CD4-positive, alpha-beta T cell treated with Interleukin-4 for 1 hour (primary cell): ENCODE measurements at places on chromosomes 6 and 20.

DNA sequence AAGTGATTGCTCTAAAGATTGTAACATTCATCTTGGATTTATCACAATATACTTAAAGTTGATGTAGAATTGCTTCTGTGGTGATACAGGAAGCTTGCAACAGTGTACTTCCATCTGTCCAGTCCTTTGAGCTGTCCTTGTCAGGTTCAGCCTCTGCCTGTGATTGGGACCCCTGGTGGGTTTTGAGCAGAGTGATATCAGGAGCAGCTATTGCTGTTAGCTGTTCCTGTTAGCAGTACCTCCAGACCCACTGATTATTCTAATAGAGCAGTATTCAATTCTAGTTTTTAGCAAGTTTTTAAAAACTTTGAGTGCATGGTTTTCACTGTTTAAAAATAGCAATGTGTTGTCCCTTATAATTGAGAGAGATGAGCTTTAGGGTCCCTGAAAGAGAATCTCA, 48.8 kb downstream of the TULP4 start:
- no peak for DNase-seq

GRCh38 chr6:25899580-25900408, 25.8 kb upstream of the SLC17A3 start:
- DNase-seq, result no peak

DNA sequence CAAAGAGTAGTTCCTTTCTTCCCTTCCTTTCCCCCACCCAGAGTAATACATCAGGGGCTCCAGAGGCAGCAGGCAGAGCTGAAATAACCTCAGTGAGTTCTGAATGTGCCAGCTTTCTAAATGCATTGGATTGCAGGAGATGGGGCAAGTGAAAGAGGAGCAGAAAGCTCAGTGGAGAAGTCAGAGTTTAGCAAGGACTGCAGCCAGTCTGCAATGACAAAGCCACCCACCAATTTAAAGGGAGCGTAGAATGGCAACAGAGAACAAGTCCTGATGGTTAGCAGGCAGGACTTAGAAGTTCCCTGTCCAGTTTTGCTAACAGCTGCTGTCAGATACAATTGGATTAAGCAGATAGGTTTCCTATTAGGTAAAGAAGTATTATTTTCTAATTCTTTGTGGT, 203.4 kb upstream of the RIN2 start:
- no peak for DNase-seq

DNA sequence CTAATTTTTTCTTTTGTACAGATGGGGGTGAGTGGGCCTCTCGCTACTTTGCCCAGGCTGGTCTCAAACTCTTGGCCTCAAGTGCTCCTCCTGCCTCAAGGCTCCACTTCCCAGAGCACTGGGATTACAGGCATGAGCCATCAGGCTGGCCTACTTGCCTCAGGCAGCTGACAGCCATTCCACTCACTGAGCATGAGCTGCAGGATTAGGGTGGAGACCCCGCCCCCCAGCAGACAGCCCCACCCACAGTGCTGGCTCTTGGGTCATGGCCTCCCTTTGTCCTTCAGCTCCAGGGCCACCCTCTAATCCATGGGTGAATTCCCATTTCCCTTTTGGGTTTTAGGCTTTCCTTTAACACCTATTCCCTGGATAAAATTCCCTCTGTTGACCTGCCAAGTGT, 82.1 kb downstream of the BFSP1 start:
- no peak for DNase-seq

DNA sequence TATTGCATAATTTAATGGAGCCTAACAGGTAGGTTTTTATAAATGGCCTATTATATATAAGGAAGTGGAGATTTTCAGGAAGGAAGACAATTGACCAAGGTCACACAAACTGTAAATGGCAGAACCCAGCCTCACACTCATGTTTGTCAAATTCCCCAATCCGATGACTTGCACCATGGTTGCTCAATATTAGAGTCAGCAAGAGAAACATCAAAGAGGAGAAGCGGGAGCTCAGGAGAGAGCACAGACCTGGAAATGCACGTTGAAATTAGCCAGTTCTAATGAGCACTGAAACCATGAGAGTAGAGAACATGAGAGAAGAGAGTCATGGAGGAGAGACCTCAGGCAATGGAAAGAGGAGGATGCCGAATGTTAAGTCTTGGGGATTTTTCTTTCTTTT, 13.5 kb upstream of the MLIP start:
- no peak for DNase-seq

DNA sequence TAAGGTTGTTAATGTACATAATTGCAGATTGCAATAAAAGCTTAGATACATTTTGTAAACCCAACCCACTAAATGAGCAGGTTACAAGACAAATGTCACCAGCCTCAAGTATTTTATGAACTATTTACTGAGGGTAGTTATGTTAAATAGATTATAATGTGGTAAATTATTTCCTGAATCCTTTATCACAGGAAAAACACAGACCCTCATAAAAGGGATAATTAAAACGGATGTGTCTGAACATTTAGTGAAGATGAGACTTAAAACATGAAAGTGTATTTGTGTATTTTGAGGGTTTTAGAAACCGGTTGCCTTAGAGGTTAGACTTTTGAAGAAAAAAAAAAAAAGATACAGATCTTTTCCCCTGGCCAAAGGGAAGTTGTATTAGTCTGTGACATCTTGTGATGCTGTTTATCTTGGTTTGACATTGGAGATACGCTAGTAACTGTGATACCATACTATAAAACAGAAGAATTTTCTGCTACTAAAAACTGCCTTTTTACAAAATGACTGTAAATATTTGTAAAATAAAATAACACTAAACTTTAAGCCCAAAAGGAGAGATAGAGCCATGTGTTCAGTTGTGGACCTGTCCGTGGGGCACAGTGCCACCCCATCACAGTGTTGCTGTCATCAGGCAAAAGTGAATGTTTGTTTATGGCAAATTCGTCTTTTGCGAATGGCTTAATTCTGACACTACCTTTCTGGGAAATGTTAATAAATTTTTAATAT, 9.7 kb downstream of the DYNLT1 start:
- DNase-seq, result no peak

- DNase-seq, result no peak
Observed at GRCh38 chr6:35557239-35557638, 44.5 kb upstream of the TULP1 start.

- no peak for DNase-seq
Observed at GRCh38 chr6:157253699-157254098, 69.6 kb downstream of the TMEM242 start.

DNA sequence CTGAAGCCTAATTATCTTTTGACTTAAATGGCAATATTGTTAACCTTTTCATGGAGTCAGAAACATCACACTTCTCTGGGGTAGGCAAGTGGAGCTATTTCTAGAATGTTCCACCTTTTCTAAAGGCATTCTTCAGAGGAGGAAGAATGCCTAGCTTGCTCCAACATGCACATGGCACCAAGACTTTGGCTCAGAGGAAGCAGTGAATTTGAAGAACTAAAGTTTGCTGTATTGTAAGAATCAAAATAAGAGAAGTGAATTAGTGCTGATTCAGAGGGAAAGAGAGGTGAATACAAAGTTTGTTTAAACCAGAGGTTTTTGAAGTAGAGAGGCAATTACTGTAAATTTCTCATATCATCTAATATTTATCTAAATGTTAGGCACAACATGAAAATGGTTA, 92.2 kb downstream of the SOBP start:
- DNase-seq, result no peak

- DNase-seq, result no peak
Observed at GRCh38 chr6:10140136-10140535, 274.7 kb downstream of the TFAP2A start.

DNA sequence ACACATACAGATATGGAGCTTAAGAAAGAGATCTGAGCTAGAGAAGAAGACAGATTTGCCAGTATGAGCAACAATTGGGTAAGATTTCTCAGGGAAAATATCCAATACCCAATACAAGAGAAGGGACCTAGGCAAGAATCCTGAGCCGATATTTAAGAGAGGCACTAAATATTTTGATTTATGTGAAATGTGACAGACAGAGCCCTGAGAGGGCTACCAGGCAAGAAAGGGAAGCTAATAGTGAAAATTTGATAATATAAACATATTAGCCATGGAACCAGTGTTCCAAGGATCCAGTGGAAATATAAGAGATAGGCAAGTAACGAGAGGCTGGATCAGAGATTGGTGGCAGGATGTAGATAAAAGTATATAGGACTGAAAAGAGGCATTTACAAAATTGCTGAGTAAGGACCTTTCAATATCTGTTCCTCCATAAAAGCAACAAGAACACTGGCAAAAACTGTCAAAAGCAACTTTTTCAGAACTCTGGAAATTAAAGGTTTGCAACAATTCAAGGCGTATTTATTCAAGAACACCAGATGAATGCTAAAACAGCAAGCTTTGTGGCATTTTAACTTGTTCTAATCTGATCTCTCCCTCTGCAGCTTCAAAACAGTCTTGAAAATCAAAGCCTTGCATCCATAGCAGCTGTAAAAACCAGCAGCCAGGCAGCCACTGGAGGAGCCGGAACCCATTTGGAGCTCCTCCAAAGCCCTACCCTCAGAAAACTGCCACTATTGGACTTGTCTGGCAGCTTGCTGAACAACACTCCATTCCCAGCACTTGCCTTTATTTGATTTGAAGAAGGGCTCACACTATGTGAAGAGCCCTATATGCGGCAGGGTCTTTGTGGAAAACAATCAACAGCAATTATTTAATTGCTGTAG, 58.8 kb downstream of the REV3L start:
- DNase-seq, result no peak

- no peak for DNase-seq
Observed at GRCh38 chr6:156795825-156796224, 18.6 kb downstream of the ARID1B start.

DNA sequence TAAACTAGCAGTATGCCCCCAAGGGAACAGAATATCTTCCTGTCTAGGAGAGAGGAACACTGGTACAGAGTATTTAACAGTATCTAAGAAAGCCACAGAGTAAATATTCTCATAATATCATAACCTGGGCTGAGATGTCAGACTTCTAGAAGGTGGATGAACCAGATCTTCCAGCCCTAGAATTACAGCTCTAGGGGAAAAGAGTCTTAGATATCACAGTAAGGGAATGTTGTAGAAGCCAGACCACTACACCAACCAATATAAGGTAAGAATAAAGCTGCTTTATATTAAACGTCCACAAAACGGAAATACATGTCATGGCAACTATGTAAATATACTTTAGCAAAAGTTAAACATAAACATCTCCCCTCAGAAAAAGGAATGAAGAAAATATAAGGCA, 12.4 kb downstream of the SERINC1 start:
- no peak for DNase-seq

DNA sequence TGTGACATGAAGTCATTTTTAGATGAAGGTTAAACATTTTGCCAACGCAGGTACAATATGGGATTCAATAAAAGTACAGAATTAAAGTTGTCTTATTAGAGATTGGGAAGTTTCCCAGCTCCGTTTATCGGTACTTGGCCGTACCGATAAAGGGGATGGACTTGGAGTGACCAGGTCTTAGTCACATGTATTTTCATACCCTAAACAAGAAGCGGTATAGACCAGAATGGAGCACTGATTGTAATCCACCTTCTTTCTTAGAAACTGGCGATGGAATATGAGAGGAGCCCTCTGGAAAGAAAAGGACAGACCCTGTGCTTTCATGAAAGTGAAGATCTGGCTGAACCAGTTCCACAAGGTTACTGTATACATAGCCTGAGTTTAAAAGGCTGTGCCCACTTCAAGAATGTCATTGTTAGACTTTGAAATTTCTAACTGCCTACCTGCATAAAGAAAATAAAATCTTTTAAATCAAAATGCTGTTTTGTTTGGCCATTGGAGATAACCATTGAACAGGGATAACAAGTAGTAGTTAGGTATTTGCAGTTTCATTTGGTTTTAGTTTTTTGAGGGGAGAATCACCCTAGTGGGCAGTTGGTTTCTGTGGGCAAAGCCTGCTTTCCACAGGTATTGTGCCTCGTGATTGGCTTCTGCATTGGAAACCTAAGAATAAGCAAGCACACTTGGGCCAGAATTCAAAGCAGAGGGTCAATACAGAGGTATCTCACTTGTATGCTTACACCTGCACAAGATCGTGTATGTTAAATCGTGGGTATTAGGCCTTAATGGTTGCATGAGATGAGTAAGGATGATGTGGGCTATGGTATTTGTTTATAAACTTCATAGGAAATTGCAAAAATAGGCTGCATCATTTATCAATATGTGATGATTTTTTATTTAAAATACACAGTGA, 11.2 kb upstream of the ZNFX1 start:
- DNase-seq, result no peak

DNA sequence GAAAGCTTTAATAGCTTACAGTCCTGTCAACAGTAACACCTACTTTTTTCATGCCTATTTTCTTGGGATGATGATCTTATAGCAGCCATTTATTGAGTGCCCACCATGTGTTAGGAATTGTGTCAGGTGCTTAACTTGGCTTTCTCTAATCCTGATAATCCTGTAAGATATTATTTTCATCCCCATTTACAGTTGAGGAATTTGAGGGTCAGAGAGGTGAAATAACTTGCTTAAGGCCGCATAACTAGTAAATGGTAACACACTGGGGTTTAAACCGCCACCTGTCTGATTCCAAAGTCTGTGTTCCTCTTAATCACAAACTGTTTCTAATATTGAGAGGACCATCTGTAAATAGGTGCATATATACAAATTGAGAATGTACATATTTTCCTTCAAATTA, 55.5 kb downstream of the NCOA3 start:
- DNase-seq, result no peak

DNA sequence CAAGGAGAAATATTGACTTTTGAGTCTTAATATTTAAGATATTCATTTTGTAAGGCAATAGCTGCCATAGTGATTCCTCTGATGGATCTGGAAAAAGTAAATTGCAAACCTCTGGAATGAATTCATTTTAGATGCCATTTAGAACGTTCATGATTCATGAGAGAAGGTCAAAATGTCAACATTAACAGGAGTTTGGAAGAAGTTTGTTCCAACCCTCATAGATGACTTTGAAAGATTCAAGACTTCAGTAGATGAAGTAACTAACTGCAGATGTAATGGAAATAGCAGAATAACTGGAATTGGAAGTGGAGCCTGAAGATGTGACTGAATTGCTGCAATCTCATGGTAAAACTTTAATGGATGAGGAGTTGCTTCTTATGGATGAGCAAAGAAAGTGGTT, 100.9 kb upstream of the CCN2 start:
- no peak for DNase-seq

- DNase-seq, result peak; percentile 71
Observed at GRCh38 chr20:51500311-51500710, 42.2 kb downstream of the NFATC2 start.

DNA sequence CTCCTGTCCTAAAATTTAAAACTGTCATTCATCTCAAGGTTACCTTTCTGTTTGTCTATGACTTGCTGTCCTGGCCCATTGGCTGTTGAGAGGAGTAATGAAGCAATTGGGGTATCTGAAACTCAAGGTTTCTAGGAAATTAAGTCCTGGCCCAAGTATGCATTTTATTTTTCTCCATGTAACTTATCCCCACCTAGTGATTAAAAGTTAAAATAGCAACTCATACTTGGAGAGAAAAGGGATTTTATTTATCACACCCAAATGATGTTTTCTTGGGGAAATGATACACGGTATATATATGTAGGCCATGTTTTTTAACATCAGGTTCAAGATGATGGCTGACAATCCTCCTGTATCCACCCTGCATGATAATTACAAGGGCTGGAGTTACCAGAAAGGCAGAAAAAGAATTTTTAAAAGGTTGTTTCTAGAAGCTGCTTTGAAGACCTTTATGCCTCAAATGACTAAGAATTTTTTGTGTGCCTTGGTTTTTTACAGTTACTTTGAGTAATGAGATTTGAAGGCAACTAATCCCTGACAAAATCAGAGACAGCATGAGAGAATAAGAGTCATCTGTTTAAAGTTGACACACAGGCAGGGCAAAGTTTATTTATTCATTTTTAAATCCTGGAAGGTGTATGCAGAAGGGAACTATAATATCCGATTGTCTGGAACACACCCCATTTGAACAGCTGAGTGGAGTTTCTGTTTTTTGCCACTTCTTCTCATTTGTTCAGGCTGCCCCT, 28.9 kb upstream of the C6orf58 start:
- DNase-seq, result no peak

GRCh38 chr6:87514831-87515230, 42.1 kb downstream of the SLC35A1 start:
- DNase-seq, result no peak
